Stimulated activated CD8-positive, alpha-beta memory T cell treated with anti-CD3 and anti-CD28 coated beads, Interleukin-4, amount 100 ng/mL, for 4 hours (primary cell): ENCODE measurements at places on chromosomes 12 and 14.
A peak's percentile ranks its signal among the peaks of the same experiment; 100 is the strongest.

DNA sequence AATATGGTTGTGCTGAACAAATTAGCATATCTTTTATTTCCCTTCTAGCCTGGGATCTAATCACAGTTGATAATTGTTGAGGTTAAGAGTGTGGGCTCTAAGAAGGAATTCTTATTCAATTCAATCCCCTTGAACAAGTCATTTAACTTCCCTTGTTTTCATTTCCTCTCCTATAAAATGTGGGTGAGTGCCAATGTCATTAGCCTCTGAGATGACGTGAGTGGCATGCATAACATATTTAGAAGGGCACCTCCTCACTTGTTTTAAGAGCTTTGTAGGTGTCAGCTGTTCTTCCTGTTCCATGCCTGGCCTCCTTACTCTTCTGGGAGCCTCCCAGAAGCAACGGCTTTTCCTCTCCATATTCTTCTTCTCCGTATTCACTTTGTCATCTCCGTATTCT, 155.4 kb upstream of the NEDD1 start:
- no peak for DNase-seq

GRCh38 chr14:22966783-22967269, 9.9 kb upstream of the HAUS4 start:
- DNase-seq: no peak

GRCh38 chr14:84874436-84874835, 655.5 kb upstream of the FLRT2 start:
- no peak for DNase-seq

DNA sequence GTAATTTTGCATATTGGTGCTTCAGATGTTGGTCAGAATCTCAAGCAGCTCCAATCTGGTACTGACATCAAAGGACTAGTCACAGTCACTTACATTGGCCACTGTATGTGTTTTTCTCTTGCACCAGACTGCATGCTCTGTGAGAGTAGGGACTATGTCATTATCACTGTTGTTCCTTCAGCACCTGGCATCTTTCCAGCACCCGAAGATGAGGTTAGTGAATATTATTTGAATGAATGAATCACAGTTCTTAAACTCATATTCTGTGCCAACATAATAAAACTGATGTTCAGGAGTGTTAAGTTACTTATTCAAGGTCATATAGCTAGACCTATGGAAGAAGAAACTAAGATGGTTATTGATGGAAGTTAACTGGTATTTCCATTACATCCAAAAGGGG, 204.5 kb upstream of the TBX3 start:
- no peak for DNase-seq

- DNase-seq: no peak
Observed at GRCh38 chr14:29085546-29085945, 319.0 kb downstream of the FOXG1 start.

DNA sequence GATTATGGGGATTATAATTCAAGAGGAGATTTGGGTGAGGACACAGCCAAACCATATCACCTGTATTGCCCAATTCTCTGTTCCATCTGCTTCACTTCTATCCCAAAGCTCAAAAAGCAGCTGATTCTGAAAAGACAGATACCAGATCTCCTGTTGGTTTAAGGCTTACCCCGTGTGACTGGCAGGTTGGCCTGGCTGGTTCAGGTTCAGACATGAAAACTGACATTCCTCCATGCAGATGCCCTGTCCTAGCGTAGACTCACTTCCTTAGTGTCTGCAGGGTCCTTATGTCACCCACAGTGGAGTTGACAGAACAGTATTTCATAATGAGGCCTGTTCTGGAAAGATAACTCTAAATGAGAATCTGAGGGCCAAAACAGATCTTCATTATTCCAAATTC, 61.1 kb upstream of the FLRT2 start:
- no peak for DNase-seq

- DNase-seq: no peak
Observed at GRCh38 chr14:98229656-98230366, 1042.2 kb downstream of the BCL11B start.

DNA sequence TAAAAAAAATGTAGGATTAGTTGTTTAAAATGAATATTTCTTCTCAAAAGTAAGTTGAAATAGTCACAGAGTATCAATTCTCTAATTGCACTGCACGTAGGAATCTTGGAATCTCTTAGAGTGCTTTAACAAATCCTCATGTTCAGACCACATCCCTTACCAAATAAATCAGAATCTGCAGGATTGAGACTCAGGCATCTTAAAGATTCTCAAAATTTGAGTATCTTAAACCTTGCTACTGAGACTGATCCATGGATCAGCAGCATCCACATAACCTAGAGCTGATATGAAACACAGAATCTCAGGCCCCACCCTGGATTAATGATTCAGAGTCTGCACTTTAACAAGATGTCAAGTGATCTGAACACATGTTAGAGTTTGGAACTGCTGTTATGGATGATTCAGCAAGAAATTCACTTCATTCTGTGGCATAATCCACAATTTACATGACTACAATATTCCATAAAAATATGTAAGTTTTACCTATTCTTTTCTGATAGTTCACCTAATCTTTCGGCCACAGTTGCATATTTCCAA, 58.7 kb downstream of the ADAMTS20 start:
- no peak for DNase-seq

GRCh38 chr12:82596483-82596882, 90.2 kb upstream of the TMTC2 start:
- no peak for DNase-seq

- DNase-seq: no peak
Observed at GRCh38 chr14:54570047-54570446, 3.1 kb downstream of the SAMD4A start.

GRCh38 chr12:110750784-110751461, 8.2 kb upstream of the PPP1CC start:
- no peak for DNase-seq

DNA sequence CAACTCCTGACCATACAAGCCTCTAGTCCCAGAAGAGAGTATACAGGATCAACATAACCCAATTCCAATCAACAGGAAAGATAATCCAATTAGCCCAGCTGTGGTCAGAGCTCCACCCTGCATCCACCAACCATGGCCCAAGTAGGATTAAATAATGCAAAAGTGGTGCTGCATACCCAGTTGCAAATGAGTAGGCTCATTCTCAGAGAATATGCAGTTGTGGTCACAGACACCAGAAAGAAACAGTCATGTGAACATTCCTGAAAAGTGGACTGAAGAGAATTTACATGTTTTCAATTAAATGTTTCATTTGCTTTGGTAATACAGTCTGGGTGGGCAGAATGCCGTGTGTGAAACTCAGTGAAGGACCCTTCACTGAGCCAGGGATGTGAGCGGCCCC, 167.2 kb upstream of the BMP4 start:
- no peak for DNase-seq

GRCh38 chr12:1566449-1567135, 27.8 kb downstream of the FBXL14 start:
- no peak for DNase-seq

- DNase-seq: no peak
Observed at GRCh38 chr14:100944052-100944451, 40.5 kb upstream of the RTL1 start.

- DNase-seq: no peak
Observed at GRCh38 chr12:2691345-2692071, 103.3 kb upstream of the FKBP4 start.

DNA sequence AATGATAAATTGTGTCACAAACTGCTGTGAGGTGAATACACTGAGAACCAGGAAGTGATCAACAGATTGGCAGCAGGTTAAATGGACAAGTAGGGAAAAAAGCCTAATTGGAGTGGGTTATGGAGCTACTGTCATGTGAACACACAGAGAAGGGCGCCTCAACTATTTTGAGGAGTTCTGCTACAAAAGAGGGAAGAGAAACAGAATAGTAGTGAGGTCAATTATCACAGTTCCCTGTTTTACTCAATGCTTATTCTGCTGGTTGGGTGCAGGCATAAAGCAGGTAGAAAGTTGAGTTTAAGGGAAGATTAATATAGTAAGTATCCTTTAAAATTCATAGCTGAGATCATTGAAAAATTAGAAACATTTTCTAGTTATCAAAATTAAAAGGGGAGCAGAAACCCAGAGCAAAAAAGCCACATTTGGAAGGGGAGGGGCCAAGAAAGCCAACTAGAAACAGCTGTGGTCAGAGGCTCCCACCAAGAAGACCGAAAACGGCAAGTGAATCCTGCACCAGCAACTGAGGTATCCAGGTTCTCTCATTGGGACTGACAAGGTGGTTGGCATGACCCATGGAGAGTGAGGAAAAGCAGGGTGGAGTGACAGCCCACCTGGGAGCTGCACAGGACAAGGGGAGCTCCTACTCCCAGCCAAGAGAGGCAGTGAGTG, 105.7 kb downstream of the ZC3H14 start:
- no peak for DNase-seq

DNA sequence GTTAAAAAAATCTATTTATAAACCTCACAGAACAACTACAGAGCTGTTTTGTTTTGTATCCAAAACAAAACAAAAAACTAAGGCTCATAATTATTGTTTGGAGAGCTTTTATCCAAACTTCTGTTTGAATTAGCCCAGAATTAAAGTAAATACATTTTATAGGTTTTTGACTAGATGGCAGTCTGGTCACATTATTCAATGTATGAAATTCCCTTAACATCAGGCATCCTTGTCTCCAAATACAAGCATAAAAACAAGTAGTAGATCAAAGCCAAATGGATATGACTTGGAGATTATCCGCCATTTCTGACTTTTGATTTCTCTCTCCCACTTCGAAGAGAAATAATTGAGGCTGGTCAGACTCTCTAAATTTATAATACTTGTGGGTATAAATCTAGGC, 63.5 kb downstream of the SLC38A1 start:
- no peak for DNase-seq

DNA sequence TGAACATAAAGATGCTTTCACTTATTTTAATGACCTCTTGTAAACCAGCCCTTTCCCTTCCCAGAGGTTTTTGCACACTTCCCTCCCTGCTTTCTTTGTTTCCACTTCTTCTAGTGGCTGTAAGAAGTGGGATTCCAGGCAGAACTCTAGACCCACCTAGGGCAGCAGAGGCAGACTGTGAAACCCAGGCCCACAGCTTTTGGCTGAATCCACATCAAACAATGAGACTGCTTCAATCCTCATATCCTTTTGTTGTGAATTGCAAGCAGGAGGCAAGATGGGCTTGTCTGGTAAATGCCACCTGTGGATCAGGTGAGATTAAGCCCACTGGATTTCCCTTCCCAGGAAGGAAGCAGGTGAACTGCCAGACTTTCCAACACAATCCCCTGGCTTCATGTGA, 12.8 kb downstream of the CCDC177 start:
- no peak for DNase-seq

GRCh38 chr12:123100450-123100849, 50.4 kb downstream of the PITPNM2 start:
- DNase-seq: no peak

GRCh38 chr14:81269100-81269978, 48.6 kb upstream of the GTF2A1 start:
- DNase-seq: no peak

- no peak for DNase-seq
Observed at GRCh38 chr14:62934439-62934838, 110.8 kb downstream of the KCNH5 start.

DNA sequence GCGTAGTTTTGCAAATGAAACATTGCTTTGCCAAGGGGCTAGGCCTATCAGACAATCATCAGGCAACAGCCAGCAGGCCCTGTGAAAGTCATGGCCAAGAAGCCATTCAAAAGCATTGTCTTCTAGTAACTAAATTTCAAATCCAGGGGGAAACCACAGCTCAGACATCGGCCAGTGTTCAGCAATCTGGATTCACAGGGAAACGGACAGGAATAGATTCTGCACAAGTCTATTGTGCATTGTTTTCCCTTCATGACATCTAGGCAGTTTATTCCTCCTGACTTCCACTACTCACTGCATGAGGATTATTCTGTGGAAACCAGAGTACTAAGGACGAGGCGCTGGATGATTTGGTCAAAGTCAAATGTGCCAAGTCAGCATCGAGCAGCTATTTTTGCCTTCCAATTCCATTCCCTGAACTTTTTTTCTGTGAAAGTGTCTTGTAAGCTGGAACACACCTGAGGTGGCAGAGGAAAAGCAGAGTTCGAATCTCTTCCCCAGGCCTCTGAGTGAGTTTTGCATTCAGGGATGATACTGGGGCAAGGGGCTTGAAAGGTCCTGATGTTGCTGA, 75.4 kb downstream of the VCPKMT start:
- no peak for DNase-seq

DNA sequence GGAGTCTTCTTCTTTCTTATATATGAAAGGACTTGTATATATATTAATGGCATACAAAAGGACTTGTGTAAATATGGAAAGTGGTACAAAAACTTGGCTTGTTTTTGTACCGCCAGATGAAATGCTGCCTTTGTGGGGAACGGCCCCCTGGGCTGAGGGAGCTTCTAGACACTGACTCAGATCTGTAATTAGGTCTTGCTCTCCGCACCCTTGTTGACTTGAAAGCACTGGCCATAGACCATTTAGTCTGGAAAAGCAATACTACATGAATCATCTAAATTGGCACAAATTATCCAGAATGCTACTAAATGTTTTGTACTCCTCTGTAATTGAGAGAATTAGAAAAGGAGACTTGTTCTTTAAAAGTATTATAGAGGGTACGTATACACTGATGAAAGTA, 399.9 kb upstream of the RGS6 start:
- DNase-seq: no peak

- DNase-seq: peak; percentile 62
Observed at GRCh38 chr14:68843471-68844209, 50.8 kb upstream of the ZFP36L1 start.

- no peak for DNase-seq
Observed at GRCh38 chr12:31227401-31227981, 98.5 kb downstream of the SINHCAF start.

DNA sequence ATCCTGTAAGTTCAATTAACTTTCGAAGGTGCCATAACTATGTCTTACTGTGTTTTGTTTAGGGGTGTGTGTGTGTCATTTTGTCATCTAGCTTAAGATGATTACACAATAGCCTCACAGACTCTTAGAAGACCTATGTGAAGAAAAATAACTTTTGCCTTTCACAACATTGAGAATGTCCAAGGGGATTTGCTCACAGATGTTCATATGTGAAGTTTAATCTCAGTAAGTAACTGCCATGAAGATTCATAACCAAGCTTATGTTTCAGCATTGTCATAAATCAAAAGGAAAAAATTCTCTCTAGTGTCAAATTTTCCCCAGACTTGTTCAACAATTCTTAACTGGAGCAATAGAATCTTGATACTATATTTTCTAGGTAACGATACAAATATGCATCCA, 226.1 kb upstream of the PRKD1 start:
- no peak for DNase-seq

GRCh38 chr12:112546996-112547395, 128.2 kb downstream of the PTPN11 start:
- no peak for DNase-seq
